ENCODE measurements at places on chromosomes 3 and 15.

- no peak for DNase-seq
These were observed 36.2 kb downstream of the GABRB3 start for GRCh38 chr15:26736502-26737248.

GRCh38 chr15:54250326-54250725 lies 272.1 kb downstream of the UNC13C start:
- no peak for DNase-seq

DNA sequence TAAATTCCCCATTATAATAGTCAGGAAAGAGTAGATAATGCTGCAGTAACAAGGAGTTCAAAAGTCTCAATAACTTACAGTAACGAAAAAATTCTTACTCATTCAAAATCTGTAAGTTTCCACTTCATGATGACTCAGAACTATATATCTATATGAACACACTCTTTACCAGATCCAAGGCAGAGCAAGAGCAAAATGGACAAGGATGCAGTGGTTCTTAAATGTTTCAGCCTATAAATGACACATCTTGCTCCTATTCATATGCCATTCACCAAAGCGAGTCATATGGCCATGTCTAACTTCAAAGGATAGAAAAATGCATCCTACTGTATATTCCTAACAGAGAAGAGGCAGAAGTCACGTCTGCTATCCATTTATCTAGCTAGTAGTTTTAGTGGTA lies 787.7 kb downstream of the NAALADL2 start:
- no peak for DNase-seq

- no peak for DNase-seq
These were observed 508.8 kb downstream of the RBMS3 start for GRCh38 chr3:29789686-29790085.

- no peak for DNase-seq
These were observed 37.0 kb downstream of the CLDN18 start for GRCh38 chr3:138046955-138047354.

- no peak for DNase-seq
These were observed 69.8 kb upstream of the BOC start for GRCh38 chr3:113141543-113141942.

DNA sequence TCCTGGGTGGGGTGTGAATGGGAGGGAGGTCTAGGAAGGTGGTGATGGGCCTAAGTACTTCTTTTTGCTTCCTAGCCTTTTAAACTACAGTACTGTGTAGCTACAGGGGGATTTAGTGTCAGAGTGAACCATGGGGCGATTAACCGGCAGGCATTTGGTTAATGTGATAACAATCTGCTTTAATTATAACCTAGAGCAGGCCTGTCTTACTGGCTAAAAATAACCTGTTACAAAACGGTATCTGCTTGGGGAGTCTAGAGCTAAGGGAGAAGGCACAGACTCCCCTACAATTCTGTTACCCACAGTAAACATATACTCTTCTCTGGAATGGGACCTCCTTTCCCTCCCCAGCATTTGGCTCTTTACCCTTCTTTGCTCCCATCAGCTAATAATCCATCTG lies 85.4 kb downstream of the RBPMS2 start:
- DNase-seq, result no peak

GRCh38 chr3:109278141-109278540 lies 38.2 kb downstream of the DPPA2 start:
- no peak for DNase-seq

- DNase-seq, result no peak
These were observed 8.0 kb downstream of the NISCH start for GRCh38 chr3:52463416-52463815.

DNA sequence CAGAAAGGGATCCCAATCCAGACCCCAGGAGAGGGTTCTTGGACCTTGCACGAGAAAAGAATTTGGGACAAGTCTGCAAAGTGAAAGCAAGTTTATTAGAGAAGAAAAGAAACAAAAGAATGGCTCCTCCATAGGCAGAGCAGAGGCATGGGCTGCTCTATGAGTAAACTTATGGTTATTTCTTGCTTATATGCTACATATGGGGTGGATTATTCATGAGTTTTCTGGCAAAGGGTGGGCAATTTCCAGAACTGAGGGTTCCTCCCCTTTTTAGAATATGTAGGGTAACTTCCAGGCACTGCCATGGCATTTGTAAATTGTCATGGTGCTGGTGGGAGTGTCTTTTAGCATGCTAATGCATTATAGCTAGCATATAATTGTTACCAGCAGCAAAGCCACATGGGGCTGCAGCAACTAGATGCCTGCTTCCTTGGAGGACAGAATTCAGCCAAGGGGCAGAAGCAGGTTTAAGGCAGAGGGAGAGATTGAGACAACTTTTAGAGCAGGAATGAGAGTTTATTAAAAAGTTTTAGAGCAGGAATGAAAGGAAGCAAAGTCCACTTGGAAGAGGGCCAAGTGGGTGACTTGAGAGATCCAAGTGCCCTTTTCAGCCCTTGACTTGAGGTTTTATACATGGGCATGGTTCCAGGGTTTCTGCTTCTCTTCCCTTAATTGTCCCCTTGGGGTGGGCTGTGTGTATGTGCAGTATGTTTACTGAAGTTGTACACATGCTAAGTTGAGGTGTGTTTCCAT lies 41.3 kb downstream of the METTL6 start:
- DNase-seq, result no peak

- no peak for DNase-seq
These were observed 704.1 kb upstream of the SGO1 start for GRCh38 chr3:20890111-20890519.

- DNase-seq, result no peak
These were observed 166.4 kb upstream of the EOMES start for GRCh38 chr3:27888562-27888961.

- DNase-seq, result no peak
These were observed 463.1 kb upstream of the ARHGEF26 start for GRCh38 chr3:153658136-153658535.

DNA sequence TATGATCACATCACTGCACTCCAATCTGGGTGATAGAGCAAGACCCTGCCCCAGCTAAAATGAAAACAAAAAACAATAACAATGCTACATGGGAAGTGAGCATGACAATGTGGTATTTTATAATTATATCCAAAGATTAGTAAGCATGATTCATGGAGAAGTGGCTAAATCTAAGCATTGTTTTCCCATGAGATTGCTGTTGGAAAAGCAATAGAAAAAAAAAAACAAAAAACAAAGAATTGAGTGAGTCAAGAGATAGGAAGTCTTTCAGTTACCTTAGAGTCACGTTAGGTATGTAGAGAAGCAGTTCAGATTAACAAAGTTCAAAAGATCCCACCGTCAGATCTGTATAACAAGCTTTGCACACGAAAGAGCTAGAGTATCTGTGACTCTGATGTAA lies 210.3 kb upstream of the CNTN6 start:
- no peak for DNase-seq

GRCh38 chr15:59543721-59544547 lies 67.6 kb upstream of the GCNT3 start:
- no peak for DNase-seq

DNA sequence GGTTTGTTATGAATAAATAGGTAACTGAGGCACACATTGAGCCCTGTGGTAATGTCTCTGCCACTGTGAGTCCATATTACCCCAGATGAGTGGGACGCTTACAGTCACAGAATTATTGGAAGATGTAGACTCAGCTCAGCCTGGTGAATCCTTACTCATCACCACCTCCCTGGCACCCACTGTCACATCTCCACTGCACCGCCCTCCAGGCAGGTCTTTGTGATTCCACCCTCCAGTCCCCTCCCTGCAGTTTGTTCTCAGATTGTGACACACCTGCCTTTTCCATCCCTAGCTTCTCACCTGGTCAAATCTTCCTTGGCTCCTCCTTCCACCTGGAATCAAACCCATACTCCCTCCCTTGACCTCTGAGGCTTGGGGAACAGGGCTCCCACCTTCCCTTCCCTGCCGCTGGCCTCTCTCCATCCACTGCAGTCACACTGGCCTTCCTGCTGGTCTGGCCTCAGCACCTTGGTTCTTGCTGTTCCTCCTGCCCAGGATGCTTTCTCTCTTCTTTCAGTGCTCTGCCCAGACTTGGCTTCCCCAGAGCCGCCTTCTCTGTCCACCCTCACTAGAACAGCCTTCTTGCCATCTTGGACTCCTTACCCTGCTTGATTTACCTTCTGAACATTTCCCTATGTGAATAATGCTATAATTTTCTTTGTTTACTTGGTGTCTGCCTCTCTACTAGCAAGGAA lies 9.4 kb downstream of the SLC6A20 start:
- no peak for DNase-seq

DNA sequence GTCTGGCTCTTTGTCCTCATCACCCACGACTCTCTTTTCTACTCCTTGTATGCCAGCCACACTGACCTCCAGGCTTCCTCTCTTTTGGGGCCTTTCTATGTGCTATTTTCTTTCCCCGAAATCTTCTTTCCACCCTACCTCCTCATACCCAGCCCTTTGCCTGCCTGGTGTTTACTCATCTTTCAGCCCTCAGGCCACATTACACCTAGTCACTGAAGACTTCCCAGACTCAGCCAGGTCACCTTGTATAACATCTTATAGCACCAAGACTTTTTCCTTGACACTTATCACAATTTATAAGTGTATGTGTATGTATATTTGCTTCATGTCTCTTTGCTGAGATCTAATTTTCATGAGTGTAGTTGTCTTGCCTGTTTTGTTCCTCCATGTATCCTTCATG lies 396.4 kb downstream of the NLGN1 start:
- no peak for DNase-seq

DNA sequence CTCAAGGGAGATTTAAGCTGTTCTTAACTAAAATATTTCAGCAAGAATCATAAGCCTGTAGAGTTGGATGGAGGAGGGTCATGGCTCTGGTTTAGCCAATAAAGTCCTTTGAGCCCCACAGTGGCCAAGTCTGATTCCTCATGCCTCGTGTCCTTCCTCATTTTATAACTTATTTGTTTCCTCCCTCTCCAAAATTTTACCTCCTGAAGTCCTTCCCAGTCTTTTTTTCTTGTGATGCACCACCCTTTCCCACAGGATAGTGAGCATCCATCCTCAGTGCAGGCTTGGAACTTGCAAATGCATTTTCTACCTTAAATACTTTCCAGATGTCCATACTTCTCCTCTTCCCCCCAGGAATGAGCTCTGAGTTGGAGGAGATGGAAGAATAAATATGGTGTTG lies 162.7 kb upstream of the AGTR1 start:
- DNase-seq, result no peak

GRCh38 chr3:115693868-115694267 lies 70.6 kb downstream of the GAP43 start:
- no peak for DNase-seq

- no peak for DNase-seq
These were observed 72.3 kb downstream of the PIAS1 start for GRCh38 chr15:68126396-68126795.

DNA sequence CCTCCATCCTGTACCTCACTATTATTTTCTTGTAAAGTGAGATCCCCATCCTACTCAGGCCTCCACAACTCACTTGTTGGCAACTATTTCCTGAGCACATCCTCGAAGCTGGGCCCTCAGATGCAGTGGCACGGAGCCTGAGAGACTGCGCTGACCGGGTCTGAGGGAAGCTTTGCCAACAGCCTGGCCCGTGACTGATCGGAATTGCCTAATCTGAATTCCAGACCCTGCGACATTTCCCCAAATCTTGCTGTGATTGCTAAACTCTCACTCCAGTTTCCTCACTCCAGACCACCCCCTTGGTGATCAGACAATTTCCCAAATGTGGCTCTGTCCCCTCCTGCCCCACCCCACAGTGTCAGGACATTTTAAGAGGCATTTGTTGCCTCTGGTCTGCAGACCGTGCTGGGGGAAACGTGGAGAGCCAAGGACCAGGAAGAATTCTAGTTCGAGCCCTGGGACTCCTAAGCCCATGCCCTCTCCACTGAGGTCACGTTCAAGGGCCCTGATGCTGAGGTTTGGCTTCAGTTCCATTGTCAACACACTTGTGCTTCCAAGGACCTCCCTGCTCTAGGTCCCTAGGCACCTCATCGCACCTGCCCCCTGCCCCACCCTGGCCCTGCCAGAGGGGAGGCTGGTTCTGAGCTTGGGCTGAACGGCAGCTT lies 22.8 kb downstream of the KLHL25 start:
- no peak for DNase-seq

- no peak for DNase-seq
These were observed at the start of gene SAMMSON for GRCh38 chr3:69999140-70000027. SAMMSON (plus strand) TSS chr3:69999733.

GRCh38 chr15:98937413-98938104 lies 70.0 kb downstream of the PGPEP1L start:
- DNase-seq, result no peak

- DNase-seq, result no peak
These were observed 6.8 kb downstream of the RBM5 start for GRCh38 chr3:50095352-50095998.

GRCh38 chr3:52509753-52510328 lies 14.7 kb downstream of the STAB1 start:
- no peak for DNase-seq

DNA sequence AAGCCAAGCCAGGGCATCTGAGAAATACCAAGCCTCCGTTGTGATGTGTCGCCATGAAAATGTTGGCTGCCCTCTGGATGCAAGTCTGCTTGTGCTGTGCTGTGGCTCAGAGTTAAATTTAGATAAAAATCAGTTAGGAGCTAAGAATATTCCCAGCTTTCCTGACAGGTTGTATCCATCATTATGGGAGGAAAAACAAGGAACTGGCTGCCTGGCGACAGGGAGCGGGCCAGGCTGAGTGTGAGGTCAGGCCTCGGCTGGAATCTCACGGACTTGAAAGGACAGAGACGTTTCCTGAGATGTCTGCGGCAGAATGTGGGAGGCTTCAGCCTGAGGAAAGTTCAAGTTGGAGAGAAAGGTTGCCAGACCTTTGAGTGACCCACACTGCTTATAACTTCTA lies 213.8 kb downstream of the THSD4 start:
- no peak for DNase-seq

GRCh38 chr3:182807061-182807460 lies 13.8 kb downstream of the ATP11B start:
- DNase-seq, result no peak

- DNase-seq, result no peak
These were observed 243.5 kb upstream of the SEMA6D start for GRCh38 chr15:47473832-47474231.

DNA sequence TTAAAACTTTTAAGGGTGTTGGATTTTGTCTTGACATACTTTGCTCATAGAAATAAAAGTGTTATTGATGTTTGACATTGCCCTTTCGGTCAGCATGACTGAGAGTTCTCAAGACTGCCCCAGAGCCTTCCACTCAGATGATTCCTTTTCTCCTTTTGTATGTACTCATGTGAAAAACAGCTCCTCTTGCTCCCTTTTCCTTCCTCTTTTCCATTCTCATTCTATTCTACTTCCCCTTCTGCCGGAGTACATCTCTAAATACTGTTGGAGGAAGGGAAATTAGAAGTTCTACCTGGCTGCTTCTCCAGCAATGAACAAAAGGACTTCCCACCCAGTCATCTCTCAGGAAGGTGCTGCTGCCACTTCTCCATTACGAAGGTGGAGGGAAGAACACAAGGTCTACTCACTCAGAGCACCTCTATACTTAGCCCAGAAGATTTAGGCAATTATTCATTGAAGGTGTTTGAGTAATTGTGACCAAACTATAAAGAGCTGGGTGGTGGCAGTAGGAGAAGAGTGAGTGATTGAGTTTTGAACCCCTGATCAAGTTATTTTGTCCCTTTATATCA lies 163.8 kb upstream of the MBNL1 start:
- no peak for DNase-seq

- DNase-seq, result no peak
These were observed 21.8 kb downstream of the FBXO45 start for GRCh38 chr3:196590279-196590678.

- DNase-seq, result no peak
These were observed 16.4 kb downstream of the CCR1 start for GRCh38 chr3:46191730-46192129.

Measured in stimulated activated CD4-positive, alpha-beta T cell treated with anti-CD3 and anti-CD28 coated beads, TNF-alpha, amount 100 ng/mL, for 24 hours (primary cell).